ENCODE measurements at places on chromosomes 7 and 10.

DNA sequence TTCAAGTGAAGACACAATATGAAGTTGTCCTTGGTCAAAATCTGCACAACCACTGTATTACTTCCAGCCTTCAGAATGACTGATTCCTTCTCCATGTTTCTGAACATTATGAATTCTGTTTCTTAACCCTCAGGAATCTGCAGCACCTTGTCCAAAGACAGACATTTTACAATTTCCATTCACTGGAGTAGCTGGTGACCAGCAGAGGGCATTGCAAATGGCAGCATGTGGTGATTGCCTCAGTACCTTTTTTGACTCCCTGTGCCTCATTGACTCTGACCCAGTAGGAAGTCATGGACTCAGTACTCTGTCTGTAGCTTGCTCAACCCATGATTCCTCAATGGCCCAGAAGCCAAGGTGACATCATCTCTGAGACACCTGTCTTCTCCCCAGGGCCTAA, 879 bp upstream of the VPS41 start:
- no peak for DNase-seq

GRCh38 chr10:26448706-26449435, 10.7 kb downstream of the APBB1IP start:
- peak; percentile 57 for DNase-seq

- DNase-seq: no peak
Measured at GRCh38 chr7:4845740-4846142, 16.1 kb downstream of the PAPOLB start.

- no peak for DNase-seq
Measured at GRCh38 chr10:68032113-68032512, 43.0 kb downstream of the HERC4 start.

GRCh38 chr7:1689311-1689710, 19.2 kb downstream of the ELFN1 start:
- DNase-seq: no peak

DNA sequence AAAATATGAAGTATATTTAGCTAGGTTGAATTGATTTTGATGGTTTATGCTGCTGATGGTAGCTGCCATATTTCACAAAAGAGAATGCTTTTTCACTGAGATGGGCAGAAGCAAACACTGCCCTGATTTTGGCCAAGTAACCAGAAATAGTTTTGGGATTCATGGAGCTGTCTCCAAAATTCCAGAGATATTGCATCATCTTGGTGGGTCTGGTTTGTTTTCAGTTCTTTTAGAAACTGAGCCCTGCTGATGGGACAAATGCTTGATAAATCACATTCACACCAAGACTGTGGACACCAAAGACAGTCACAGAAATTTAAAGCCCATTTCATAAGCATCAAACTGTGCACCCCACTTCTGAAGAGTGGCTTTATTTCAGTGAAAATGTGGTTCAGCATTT, 140.5 kb downstream of the BICC1 start:
- no peak for DNase-seq

DNA sequence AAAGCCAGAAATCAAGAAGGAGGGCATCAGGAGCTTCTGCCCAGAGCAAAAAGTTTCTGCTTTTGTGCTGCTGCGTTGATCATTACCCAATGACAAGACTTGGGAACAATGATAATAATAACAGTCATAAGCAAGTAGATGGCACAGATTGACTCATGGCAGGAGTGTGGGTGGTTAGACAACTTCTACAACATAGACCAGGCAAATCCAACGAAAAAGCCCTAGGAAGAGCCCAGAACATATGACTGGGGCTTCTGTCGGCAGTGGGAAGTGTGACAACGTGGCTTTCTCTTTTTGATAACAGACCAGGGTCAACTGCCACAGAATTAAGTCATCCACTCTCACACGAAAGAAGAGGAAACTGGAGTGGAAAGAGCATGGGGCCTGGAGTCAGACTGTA, 85.4 kb upstream of the TRIL start:
- DNase-seq: no peak

GRCh38 chr7:115965796-115966475, 64.6 kb downstream of the TFEC start:
- no peak for DNase-seq
